ENCODE measurements at places on chromosomes 5 and 9.

DNA sequence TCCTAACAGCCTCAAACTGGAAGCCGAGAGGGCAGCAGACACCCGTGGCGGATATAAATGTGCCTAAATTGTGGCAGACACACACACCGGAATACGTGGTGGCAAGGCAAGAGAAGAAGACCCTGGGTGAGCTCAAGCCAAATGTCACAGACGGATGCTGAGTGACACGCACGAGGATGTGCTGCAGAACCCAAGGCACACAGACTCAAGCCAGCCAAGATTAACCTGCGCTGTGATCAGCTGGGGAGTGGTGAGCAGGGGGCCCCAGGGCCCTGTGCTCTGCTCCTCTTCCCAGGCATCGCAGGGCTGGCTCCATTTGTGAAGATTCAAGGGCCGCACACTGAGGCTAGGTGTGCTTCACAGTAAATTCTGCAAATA is 16.4 kb downstream of the SEMA4D start:
- no peak for DNase-seq

DNA sequence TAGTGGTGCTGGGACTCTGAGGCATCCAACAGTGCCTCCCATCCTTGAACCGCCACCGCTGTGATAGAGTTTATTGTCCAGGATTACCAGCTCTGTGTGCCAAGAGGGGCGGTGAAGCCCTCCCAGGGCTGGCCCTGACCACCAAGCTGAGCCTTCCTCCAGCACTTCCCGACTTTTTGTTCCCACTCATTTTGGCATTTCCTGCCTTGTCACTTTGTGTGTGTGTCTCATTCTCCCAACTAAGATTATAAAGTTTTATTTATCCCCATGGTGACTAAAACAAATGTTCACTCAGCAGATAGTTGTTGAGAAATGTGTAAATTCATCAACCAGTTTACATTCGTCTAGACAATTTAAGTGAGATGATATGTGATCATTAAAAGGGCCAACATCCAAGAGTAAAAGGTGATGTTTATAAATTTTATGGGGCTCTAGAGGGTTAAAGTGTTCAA is 2.5 kb downstream of the F2R start:
- no peak for DNase-seq

DNA sequence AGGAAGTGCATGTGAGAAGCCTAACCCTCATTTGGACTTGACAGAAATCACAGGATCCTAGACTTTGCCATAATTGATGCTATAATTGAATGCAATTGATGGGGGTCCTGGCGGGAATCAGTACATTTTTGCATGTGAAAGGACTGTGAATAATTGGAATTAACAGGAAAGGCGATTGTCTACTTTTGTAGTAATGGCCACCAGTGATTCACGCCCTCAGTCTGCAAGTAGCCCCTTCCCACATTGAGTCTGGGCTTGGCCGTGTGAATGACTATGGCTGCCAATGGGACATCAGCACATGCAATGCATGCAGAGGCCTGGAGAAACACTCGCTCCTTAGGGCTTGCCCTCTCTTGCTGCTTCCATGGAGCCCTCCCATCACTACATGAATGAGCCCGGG is 107.8 kb upstream of the OSMR start:
- DNase-seq = no peak

DNA sequence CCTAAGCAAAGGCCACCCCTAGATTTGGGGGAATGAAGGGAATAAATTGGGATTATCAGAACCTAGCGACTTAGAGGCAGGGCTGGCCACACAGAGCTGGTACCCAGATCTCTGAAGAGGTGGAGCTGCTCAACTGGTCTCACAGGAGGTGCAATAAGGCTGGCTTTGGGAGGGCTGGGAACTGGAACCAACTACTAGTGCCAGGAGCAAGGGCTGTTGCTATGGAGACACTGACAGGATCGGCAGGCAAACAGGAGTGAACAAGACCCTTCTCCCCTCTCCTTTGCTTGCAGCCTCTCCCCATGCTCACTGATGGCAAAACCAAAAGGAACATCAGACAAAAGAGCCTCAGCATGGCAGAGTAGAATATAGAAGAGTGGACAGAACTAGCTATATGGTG is 17.0 kb upstream of the WHRN start:
- no peak for DNase-seq

GRCh38 chr5:14714706-14715105 is 50.2 kb downstream of the OTULIN start:
- DNase-seq = no peak
